ENCODE measurements at places on chromosomes 1 and 21.
A peak's percentile ranks its signal among the peaks of the same experiment; 100 is the strongest.

GRCh38 chr21:38834725-38835124, 29.0 kb downstream of the ETS2 start:
- DNase-seq, result no peak

DNA sequence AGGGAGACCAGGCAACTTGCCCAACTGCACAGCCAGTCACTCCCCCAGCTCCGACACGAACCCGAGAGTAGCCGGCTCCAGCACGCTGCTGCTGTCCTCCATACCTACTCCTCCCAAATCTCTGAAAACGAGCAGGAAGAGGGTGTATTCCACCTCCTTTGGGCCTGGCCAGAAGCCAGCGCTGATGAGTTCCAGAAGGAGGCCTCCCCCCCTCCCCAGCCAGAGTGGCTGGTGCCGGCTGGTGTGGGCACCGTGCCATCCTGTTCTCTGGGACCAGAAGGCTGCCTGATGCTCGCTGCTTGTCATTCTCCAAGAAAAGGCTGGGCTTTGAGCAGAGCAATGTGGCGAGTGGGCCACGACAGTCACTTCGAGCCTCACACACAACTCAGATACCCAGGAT, 22.2 kb downstream of the KCNN3 start:
- DNase-seq, result no peak

DNA sequence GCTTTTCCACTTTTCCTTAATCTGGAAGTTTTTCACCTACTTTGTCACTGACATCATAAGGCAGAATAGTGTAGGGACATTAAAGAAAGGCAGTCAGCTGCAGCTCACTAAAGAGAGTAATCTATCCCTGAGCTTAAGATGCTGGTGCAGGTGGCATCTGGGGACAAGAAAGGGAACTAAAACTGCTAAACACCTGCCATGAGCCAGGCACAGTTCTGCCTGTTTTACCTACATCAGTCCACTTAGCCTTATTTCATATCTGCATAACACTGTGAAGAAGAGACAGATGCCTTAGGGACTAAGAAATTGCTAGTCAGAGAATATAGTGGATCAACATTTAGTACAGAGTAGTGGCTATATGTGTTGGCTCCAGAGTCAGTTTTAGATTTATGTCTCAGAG, 88.1 kb downstream of the GPATCH2 start:
- DNase-seq, result no peak

GRCh38 chr1:116489231-116489697, 81.6 kb downstream of the CD58 start:
- peak; percentile 81 for DNase-seq

- no peak for DNase-seq
Observed at GRCh38 chr21:33452362-33452761, 27.4 kb downstream of the TMEM50B start.

- DNase-seq, result no peak
Observed at GRCh38 chr1:39640861-39641260, 1.4 kb upstream of the HEYL start.
